ENCODE measurements at places on chromosomes 7 and 10.

- DNase-seq, result no peak
Measured at GRCh38 chr7:32074787-32075585, 4.8 kb upstream of the PDE1C start.

GRCh38 chr10:109892931-109893330, 30.4 kb downstream of the XPNPEP1 start:
- no peak for DNase-seq

DNA sequence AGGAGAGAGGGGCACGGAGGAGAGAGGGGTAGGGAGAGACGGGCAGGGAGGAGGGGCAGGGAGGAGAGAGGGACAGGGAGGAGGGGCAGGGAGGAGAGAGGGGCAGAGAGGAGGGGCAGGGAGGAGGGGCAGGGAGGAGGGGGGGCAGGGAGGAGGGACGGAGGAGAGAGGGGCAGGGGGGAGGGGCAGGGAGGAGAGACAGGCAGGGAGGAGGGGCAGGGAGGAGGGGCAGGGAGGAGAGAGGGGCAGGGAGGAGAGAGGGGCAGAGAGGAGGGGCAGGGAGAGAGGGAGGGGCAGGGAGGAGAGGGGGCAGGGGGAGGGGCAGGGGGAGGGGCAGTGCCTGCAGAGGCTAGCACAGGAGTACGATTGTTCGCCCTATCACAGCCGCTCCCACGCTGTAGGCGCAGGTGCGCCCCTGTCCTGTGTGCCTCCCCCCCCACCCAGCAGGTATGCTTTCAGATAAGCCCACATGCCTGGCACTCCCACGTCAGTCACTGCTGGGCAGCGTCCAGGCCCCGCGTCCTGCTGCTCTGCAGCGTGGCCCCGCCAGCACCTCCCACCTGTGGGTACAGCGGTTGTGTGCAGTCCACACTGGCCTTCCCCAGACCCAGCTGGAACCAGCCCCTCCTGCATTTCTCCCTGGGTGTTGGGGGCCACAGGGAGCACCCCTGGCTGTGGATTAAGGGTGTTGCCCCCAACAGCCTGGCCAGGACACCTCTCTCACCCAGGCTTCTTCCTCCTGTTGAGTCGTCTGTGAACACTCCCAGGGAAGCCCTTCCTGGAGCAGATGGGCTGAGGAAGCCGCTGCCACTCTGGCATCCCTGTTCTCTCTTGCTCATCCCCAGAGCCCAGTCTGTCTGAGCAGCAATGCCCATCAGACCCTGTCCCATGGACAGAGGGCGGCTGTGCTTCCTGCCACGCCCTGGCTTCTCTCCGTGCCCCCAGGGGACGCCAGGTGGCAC, 10.8 kb downstream of the NKX6-2 start:
- no peak for DNase-seq

DNA sequence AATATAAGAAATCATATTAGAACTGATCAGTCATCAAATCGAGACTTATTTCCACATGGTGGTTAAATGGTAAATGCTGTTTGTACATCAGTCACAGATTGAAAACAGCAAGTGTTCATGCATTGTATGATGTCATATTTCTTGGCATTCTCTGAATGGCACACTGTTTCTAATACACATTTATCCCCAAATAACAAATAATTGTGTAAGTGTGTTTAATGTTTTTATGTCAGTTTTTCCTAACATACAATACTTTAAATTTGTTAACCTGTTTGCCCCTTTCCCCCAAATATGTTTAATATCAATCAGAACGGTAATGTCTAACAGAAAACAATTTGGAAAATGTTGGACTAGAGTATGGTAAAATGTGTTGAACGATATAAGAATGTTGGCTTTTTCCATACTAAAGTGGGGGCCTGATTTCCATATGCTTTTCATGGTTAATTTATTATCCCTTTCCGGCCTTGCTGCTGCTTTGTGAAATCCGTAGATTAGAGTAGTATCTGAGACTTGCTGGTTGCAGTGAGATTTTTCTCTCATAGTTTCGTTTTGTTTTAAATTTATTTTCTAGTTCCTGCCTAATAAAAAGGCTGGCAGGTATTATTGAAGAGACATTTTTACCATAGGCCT, 23.7 kb downstream of the RAB18 start:
- no peak for DNase-seq

- no peak for DNase-seq
Measured at GRCh38 chr10:35215107-35215506, 88.5 kb downstream of the CREM start.

DNA sequence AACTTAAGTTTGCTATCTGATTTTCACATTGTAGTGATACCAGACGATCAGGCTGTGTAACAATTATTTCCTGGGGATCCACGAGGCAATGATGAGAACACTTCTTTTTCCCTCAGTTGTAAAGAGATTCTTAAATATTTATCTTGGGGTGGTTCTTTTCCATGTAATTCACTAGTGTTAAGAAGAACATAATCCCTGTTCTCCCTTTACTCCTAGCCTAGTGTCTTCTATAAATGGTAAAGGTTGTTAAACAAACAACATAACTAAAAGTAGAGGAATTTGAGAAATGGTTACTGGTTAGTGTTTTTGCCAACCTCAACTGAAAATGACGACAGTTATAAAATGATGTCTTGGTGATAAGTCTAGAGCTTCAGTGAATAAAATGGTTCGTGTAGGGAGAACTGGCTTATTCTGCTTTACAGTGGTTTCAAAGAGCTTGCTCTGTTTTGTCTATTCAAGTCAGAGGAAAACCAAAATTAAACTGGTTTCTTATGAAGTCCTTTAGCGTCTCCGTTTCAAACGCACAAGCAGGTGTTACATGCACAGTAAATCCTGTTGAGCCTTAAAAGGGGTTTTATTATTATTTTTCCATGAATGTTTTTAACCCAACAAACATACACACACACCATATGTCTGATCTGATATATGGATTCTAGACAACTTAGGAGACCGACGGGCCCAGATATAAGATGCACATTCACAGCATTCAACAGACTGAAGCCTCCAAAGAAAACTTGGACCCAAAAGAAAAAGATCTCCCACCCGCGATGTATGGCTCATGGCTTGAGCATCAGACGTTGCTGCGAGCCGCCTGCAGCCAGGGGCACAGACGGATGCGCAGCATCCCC, 1.1 kb downstream of the TBX20 start:
- DNase-seq, result no peak

DNA sequence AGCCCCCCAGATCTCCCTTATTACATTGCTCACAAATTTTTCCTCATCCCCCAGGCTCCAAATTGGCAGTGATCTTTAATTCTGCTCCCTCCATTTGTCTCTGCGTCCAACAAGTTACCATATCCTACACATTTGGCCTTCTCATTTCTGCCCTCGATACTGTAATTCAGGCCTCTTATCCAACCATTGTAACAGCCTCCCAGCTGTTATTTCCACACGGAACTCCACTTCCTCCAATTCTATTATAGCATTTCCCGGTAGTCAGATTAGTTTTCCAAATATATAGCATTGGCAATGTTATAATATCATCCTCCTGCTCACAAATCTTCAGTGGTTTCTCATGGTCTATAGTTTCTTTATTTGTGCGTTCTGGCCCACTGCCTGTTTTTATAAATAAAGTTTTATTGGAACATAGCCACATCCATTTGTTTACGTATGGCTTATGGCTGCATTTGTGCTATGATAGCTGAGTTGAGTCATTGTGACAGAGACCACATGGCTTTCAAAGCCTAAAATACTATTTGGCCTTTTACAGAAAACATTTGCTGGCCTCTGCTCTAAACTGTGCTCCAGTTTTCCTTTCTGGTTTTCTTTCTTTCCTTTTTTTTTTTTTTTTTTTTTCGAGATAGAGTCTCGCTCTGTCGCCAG, 126.5 kb upstream of the ZNF438 start:
- DNase-seq, result no peak

DNA sequence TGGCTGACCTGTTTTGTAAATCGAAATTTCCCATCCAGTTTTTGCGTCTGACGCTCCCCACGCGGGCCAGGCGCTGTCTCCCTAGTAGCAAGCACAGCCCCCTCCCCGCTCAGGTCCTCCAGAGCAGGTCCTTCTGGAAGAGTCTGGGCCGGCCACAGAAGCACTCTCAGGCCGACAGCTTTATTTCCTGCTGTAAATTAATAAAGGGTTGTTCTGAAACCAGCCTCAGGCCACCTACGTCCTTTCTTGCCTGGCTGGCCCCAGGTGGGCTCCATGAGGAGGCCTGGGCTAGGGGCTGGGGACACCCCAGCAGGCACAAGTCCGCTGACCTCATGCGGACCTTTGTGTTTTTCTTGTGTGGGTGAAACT, 35.2 kb downstream of the CAMK2B start:
- no peak for DNase-seq

DNA sequence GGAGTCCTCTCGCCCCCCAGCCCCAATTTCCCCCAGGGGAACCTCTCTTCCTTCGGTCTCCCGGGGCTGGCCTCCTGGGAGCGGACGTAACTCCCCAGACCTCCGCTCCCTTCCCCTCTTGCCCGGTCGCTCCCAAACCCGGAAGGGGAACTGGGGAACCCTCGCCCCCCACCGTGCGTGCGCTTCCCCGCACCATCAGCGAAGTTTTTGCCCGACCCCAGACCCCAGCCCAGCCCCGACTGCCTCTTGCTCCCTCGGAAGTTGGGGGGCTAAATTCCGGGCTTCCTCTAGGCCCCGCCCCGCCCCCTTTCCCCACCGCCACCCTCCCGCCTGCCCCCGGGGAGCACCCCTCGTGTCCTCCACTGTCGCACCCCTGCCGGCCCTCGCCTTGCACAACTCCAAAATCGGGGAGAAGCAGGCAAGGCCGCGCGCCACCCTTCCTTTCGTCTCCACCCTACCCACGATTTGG, 436 bp downstream of the GNB2 start:
- DNase-seq, result no peak

- DNase-seq, result no peak
Measured at GRCh38 chr7:5665094-5666025, 116.1 kb downstream of the RNF216 start.

DNA sequence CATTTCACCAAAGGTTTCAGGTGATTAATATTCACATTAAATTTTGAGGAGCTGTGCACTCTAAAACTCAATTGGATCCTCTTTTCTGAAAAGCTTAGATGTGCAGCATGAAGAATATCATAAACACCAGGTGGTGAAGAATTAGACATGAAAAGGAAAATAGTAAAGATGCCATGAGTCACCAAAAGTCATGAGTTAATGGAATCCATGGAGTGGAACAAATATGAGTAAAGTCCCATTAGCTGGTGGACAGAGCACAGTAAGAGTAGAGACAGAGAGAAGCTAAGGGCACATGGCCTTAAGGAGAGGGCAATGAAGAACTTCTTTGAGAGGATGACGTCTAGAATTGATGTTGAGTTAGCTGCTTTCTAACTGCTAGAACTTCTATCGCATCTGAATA, 271.6 kb downstream of the CSTF2T start:
- DNase-seq, result no peak

DNA sequence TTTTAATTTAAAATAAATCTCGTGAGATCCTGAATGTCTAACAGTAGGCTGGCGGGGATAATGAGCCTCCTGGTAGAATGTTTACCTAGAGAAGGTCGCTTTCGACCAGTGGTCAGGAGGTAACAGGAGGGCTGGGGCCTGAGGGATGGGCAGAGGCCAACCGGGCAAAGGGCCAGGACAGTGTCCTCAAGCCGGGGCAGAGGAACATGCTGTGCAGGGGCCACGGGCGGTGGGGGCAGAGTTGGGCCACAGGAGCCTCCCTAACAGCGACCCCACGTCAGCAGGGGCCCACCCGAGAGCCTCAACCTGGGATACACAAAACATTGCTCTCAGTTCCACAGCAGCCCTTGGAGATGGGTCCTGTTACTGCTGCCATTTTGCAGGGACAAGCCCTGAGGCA, 14.5 kb downstream of the CFAP46 start:
- DNase-seq, result no peak

DNA sequence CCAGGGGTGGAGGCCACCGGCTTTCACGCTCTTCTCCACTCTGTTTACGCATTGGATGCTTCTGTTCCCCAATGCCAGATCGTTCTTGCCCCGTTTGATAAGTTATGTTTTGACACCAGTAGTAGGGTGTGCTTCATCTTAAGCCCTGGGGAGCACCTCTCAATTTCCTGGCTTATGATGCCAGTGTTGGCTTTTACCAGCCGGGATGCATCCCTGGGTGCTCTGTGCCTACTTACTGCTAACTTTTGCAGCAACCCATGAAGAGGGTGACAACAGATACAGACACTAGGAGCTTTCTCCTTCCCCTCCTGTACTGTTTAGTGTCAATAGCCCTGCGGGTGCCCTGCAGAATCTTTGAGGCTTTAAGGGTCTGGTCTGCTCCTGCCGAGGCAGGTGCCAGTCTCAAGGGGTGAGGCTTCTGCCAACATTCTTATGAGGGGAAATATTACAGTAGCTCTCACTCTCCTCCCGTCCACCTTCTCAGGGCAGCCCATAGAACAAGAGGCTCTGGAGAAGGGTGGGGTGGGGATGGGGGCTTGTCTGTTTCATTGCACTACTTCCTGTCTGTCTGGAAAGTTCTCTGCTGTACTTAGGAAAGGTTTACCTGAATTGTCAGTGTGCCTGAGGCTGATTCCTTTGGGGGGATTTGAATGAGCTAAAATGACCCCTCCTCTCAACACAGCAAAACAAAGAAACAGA, 23.3 kb downstream of the ADCY1 start:
- DNase-seq, result no peak

DNA sequence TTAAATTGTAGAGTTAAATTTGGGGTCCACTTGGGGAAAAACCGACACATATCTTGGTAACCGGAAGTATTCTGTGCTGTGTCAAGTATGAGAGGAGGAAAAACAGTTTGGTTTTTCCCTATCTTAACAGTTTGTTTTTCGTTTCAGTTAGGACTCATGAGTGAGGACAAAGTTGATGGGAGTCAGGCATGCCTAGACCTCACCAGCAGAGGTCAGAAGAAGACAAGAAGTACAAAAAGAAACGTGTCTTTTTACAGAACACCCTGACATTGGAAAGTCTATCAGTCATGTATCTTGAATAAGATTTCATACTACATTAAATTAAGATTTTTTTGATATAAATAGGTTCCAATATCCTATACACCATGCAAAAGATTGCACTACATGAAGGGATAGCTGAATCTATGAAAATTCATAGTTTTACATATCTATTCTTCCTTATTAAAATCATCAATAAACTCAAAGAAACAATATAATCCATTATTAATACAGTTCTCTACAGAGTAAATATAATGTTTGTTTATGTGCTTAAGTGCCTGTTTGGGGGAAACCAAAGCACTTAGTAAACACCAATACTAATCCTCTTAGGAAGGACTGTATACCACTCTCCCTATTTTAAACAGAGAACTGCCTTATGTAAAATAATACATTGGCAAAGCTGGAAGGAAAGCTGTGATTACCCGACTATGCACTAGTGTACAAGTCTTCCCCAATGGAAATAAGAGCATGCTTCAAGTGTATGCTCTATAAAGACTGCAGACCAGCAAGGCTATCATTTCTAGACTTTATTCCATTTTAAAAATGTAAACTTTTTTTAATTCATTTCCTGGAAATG, 95.6 kb downstream of the USP6NL start:
- no peak for DNase-seq

GRCh38 chr10:62433181-62433692, 59.1 kb downstream of the ZNF365 start:
- peak; percentile 88 for DNase-seq

GRCh38 chr10:26890956-26891355, 30.2 kb upstream of the ABI1 start:
- DNase-seq, result peak; percentile 18

- no peak for DNase-seq
Measured at GRCh38 chr7:23955600-23956149, 245.7 kb downstream of the STK31 start.
